Kidney epithelial cell (primary cell): ENCODE measurements at places on chromosomes 5 and 9. TPM values are rescaled to one million over a fixed set of nuclear protein-coding genes. Genes with fewer than 3 reads are reported as not detected.

Gene HTR1A
- total RNA-seq: not detected in 2 replicates

Gene TCOF1
- total RNA-seq: 30.8 and 33.2 TPM in 2 replicates

Gene MAPK9
- total RNA-seq: 22.5 and 25.1 TPM in 2 replicates

Gene PRRT1B
- total RNA-seq: not detected in 2 replicates

Gene FAM221B
- not detected in 2 replicates for total RNA-seq

DNA sequence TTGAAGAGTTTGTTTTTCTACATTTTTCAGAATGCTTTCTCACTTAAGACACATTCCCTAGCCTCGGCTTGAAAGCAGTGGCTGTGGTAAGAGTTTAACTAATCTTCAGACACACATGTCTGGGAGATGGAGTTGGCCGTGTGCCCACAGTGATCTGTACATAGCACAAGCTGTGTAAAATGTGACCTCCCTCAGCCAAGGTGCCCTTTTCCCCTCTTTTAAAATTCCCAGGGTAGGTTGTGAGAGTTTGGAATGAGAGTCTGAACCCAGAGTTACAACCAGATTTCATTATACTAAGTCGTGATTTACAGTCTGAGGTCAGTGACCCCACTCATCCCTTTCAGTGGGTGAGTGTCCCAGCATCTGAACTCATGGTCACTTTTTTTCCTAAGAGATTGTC lies 230.4 kb downstream of the DOCK8 start:
- DNase-seq: peak; percentile 55

GRCh38 chr5:170720179-170720578 lies 63.3 kb upstream of the GABRP start:
- DNase-seq: no peak

- no peak for DNase-seq
Measured at GRCh38 chr9:75149841-75150241, 61.5 kb downstream of the OSTF1 start.

DNA sequence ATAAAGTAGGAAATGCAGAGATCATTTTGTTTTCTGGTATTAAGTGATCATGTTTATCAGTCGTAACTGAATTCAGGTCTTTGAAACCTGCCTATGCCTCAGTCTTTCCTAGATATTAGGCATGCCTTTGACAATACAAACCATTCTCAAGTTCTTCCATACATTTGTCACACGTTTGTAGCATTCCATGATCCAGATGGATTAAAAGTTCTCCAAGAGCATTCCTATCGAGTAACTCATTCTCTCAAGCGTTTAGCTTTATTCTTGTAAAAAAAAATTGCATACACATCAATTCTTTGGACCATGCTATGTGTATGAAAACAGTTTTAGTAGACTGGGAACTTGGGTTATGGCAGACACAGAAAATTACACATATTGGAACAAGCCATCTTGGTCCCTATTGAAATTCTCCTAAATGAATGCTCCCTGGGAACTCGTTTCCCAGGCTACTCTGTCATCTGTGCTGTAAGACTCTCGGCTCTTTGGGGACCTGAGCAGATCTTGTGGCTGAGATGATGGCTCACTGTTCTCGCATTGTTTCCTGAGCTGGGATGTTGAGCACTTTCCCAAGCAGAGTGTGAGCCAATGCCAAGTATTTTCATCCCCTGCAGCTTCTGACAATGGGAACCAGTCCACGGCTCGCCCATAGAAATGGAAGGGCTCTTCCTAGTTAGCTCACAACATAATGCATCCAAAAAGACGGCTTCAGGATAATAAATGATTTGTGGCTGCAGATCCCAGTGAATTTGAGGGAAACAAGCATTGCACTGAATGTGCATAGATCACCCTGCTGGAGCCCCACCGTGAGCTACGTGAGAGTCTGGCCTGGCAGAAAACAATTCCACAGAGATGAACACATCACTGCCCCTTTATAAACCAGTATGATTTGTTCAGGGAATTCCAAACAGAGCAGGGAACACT lies 230.2 kb downstream of the IRX1 start:
- DNase-seq: no peak

DNA sequence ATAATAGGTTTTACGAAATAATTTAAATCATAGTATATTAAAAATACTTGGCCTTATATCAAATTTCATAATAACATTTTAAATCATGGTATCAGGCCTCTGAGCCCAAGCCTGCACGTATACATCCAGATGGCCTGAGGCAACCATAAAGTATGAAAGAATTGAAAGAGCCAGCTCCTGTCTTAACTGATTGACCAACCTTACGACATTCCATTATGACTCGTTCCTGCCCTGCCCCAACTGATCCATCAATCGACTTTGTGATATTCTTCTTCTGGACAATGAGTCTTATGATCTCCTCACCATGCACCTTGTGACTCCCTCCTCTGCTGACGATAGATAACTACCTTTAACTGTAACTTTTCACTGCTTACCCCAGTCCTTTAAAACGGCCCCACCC lies 545.0 kb downstream of the MTRR start:
- DNase-seq: no peak

- no peak for DNase-seq
Measured at GRCh38 chr9:2134391-2134790, 119.2 kb downstream of the SMARCA2 start.

DNA sequence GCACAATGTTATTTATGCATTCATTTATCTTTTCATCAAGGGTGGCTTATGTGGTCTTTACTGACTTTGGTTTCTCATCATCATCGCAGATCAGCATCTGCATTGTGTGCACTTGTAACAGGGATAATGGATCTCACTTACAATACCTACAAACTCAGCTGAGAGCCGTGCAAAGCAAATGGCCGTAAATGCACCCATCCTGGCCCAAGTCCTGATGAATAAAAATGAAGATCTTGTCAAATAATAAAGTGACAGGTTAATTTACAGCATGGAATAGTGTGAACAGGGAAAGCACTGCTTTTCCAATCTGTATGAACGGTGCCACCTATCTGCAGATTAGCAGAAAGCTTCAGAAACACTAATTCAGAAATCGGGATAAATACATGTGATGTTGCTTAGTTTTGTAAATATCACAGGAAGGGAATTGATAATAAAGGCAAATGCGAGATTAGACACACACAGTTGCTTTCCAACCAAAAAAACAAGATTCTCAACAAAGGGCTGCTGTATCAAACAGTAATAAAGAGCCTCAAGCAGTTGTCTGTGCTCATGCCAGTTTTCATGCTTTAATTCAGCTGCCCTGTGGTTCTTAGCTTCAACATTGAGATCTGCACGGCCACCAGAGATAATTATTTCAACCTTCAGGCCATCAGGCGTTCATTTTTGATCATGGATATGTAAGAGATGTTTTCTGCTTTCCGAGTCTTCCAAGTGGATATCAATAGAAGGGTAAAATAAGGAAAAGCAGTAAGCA lies 153.4 kb upstream of the POU5F2 start:
- no peak for DNase-seq

GRCh38 chr5:71461360-71461759 lies 5.9 kb downstream of the BDP1 start:
- no peak for DNase-seq

- no peak for DNase-seq
Measured at GRCh38 chr5:2110934-2111462, 228.3 kb upstream of the IRX4 start.

DNA sequence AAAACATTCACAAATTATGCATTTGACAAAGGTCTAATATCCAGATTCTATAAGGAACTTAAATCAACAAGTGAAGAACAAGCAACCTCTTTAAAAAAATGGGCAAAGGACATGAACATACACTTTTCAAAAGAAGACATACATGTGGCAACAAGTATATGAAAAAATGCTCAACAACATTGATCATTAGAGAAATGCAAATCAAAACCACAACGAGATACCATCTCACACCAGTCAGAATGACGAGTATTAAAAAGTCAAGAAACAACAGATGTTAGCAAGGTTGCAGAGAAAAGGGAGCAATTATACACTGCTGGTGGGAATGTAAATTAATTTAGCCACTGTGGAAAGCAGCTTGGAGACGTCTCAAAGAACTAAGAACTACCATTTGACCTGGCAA lies 38.9 kb upstream of the TNFSF15 start:
- no peak for DNase-seq

- DNase-seq: no peak
Measured at GRCh38 chr5:100790170-100790665, 112.9 kb downstream of the ST8SIA4 start.

DNA sequence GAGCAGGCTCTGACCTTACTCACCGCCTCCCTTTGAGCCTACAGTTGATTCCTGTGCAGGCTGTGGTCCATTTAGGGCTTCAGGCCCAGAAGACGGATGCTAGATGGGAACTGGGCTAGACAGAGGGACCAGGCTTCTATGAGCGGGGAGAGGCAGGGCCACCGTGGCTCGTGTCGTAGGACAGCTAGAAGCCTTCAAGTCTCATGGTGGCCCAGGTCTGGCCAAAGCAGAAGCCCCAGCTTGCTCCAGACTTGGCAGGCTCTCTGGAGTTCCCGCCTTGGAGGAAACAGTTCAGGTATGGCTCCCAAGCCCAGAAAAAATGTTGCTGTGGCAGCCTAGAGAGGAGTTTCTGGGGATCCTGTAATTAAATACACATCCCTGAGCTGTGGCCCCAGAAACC lies 10.9 kb upstream of the NR5A1 start:
- no peak for DNase-seq

- no peak for DNase-seq
Measured at GRCh38 chr9:80649496-80649895, 1039.9 kb downstream of the TLE1 start.

- no peak for DNase-seq
Measured at GRCh38 chr9:129131300-129132145, 20.3 kb downstream of the PTPA start.
